Gastroesophageal sphincter (tissue), 4 donors: ENCODE measurements at places on chromosomes 3 and 15. TPM values are rescaled to one million over a fixed set of nuclear protein-coding genes. Genes with fewer than 3 reads are reported as not detected.

The CNTN4 gene
- total RNA-seq: 7.8 TPM

The GRAMD2A gene
- total RNA-seq: 0.64 TPM

The GOLGA8S gene
- total RNA-seq: 0.16 TPM

The IP6K2 gene
- 52.8 TPM for total RNA-seq

The DISP2 gene
- 0.07 TPM for total RNA-seq

GRCh38 chr3:46100812-46101211, 73.5 kb upstream of the XCR1 start:
- ATAC-seq: no peak
- no peak overlapping the region for H3K4me3 ChIP-seq
- H3K27me3 ChIP-seq: peaks cover 7% of the 10 kb centered on the region
- H3K36me3 ChIP-seq: no peaks in the 10 kb centered on the region
- H3K4me1 ChIP-seq: no peaks in the 10 kb centered on the region
